ENCODE measurements at places on chromosomes 2 and 18.

GRCh38 chr18:79624356-79625170, 55.0 kb upstream of the CTDP1 start:
- no peak for DNase-seq

DNA sequence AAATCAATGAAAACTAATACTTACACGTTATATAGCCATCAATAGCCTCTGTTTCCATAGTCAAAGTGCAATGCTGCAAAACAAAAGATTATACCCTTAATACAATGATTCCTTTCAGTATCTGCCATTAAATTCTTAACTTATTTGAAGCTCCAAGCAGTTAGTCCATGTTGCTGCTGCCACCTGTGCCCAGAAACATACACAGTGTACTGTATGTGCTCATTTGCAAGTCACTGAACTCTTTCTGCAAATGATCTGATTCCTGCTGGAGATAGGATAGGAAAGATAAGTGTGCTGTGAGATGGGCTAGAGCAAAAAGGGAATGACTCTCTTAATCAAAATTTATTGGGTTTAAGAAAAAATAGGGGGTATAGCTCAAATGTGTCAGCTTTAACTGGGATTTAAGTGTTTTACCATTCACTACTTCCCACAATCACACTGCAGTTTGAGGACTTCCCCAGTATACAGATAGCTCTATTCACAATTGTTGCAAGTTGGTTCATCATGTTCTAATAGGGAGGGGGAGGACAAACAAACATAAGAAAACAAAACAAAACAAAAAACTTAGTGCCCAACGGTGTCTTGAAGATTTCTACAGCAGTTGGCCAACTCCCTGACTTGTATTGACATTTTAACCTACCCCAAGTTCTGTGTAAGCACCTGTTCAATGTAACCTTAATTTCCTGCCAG, 2.7 kb downstream of the IKZF2 start:
- DNase-seq = no peak

GRCh38 chr2:136767030-136767429, 1.7 kb downstream of the THSD7B start:
- DNase-seq = no peak

DNA sequence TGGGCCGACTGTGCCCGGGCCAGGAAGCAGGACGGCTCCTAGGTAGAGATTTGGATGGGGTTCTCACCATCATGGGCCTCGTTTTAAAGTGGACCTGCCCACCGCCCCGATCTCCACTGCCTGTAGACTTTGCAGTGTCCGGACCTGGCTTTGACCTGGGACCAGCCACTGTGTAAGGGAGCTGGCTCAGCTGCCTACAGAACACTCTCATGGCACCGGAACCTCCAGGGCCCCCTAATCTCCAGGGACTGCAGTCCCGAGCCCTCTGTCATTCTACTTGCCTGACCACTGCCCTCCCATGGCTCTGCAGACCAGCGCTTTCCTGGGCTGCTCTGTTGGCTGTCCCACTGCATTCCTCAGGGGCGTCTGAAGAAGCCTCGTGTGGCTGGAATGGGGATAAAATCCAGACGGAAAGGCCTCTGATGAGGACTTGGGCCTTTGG, 120.8 kb downstream of the GLI2 start:
- DNase-seq = no peak

DNA sequence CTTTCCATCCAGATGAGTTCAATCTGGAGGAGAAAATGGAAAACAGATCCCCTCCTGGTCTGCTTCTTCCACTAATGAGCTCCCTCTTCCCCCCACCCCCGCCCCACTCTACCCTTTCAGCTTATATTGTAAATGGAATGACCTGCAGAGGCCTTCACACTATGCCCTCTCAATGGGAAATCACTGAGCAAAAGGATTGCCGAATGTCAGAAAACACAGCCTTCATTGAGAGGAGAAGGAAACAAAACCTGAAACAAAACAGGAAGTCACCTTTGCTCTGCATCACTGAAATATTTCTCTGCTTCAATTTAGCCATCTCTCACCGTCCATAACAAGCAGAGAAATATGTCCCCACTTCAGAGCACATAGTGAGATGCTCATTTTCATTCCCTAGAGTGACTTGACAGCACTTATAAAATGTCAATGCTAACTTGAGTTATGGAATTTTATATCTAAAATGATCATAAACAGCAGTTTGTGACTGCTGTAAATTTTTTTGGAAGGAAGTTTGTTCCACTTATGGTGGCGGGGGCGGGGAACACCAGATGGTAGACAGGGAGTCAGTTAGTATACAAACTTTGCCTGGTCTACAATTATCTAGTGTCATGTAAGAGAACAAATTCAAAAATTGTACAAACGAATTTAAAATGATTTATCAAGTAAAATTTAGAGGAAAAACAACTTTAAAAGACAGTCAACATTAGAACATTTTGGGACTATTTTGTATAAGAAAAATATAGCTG, 1.8 kb upstream of the FRZB start:
- DNase-seq = no peak

DNA sequence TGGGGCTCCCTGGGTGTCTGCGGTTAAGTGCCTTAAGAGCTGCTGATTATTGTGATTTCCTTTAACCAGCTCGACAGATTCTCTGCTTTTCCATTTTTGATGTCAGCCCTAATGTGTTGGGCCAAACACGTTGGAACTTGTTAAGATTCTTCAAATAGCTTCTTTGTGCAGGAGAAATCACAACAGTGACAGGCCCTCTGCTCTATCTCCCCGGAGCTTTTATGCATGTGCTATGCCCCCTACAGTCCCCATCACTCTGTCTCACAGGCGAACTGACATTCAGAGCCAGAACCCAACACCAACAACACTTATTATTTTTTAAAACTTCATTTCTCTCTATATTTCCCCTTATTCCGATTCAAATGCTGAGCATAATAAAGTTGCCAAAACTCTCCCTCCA, 371.7 kb upstream of the CELF4 start:
- DNase-seq = no peak
